ENCODE measurements at places on chromosomes 7 and 10. TPM values are rescaled to one million over a fixed set of nuclear protein-coding genes. Genes with fewer than 3 reads are reported as not detected.

GRCh38 chr7:144969787-144970186 lies 133.9 kb upstream of the TPK1 start:
- no peak for DNase-seq

DNA sequence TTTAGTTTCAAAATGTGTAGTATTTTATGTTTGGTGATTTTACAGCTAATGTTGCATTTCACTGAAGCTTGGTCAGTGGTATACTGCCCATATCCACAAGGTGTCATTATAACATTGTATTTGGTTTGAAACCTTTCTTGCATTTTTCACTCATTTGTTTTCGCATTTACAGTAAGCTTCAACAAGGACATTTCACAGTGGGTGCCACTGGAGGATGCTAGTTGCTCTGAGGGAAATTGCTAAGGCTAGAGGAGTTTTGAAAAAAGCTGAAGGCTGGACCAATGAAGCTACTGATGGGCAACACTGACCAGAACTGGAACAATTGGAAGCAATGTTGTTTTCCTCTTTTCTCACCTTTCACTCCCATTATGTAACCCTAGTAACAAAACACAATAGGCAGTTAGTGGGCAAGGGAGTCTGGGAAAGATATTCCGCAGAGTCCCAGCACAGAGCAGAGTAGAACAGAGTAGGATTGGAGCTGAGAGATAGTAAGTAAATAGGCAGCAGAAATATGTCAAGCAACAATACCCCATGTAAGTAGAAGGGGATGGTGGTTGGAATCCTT lies 23.6 kb upstream of the SRI start:
- no peak for DNase-seq

DNA sequence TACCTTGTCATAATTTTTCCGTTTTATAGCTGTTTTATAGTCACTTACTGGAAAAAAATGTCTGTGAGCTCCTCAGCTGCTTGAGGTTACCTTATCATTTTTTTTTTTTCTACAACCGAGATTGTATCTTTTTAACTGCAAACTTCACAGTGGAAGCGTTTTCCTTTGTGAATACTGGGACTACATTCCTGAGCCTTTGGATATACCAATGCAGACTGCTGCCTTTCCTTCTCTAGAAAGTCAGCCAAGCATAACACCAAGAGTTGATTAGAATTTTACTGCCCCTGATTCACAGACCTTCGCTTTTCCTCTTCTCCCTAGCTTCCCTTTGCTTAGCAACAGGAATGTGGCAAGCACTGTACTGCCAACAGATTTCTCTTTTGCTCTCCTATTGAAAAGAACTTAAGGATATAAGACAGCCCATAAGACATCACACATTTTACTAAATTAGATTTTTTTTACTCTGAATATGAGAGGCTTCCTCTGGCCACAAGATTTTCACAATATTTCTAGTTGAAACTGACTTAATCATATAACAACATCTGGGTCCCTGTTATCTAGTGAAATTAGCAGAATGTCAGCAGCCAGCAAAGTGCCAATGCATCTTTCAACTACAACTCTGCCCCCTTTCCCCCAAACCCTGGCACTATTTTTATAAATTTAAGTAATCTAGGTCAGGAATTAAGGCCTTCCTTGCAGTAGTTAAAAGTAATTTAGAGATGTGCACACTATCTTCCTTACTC lies 170.6 kb downstream of the PRKG1 start:
- DNase-seq: no peak

DNA sequence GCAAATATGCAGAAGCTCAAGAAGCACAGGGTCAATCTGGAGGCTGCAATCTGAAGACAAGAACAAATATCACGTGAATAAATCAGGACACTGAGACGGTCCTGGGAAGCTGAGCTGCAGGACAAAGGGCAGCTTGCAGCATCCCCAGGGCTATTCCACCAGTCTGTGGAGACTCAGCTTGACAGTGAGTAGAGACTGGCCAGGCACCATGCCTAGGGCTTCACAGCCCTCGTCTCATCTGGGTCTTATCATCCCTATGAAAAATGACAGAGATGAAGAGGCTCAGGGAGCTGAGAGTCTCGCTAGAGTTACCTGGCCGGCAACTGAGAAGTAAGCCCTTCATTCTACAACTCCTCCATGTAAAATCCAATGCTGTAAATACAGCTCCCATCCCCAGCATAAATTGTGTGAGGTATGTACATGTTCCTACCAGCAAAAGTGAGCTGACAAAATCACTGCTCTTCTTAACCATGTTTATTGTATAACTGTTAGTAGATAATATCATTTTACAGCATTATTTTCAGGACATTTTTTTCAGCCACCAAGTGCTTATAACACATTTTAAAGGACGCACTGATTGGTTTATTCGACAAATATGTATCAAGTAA lies 186.6 kb upstream of the IGFBP3 start:
- DNase-seq: no peak

GRCh38 chr10:66564287-66564686 lies 361.5 kb upstream of the LRRTM3 start:
- no peak for DNase-seq

DNA sequence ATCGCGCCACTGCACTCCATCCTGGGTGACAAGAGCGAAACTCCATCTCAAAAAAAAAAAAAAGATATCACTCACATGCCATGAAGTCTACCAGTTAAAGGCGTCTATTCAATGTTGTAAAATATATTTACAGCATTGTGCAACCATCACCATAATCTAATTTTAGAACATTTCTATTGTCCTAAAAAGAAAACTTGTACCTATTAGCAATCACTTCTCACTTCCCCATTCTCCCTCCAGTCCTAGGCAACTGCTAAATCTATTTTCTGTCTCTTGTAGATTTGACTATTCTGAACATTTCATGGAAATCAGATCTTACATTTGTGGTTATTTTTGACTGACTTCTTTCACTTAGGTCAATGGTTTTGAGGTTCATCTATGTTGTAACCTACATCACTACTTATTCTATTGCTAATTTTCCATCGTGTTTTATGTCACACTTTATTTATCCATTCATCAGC lies 25.2 kb upstream of the OTUD1 start:
- no peak for DNase-seq

GRCh38 chr7:150401861-150402631 lies 22.9 kb downstream of the ZNF775 start:
- DNase-seq: peak; percentile 13

GRCh38 chr7:98879198-98879978 lies 1.1 kb downstream of the TRRAP start:
- peak; percentile 34 for DNase-seq

GRCh38 chr10:102599565-102600327 lies 44.5 kb upstream of the TRIM8 start:
- DNase-seq: peak; percentile 58

GRCh38 chr10:86313621-86314041 lies 53.0 kb downstream of the GRID1 start:
- no peak for DNase-seq

- peak; percentile 73 for DNase-seq
Observed at GRCh38 chr7:134890246-134891240, 95.8 kb upstream of the AGBL3 start.

GRCh38 chr10:62017491-62017870 lies 116.0 kb downstream of the ARID5B start:
- DNase-seq: no peak

DNA sequence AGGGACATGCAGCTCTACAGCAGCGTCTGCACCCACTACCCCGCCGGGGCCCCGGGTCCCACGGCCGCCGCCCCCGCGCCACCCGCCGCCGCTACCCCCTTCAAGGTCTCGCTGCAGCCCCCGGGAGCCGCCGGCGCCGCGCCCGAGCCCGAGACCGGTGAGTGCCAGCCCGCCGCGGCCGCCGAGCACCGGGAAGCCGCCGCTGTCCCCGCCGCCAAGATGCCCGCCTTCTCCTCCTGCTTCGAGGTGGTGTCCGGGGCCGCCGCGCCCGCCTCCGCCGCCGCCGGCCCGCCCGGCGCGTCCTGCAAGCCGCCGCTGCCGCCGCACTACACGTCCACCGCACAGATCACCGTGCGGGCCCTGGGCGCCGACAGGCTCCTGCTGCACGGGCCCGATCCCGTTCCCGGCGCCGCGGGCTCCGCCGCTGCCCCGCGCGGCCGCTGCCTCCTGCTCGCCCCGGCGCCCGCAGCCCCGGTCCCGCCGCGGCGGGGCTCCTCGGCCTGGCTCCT lies 631 bp downstream of the OTUD1 start:
- DNase-seq: no peak

GRCh38 chr10:22713853-22714478 lies 412 bp downstream of the PIP4K2A start:
- peak; percentile 38 for DNase-seq

- no peak for DNase-seq
Observed at GRCh38 chr10:122290334-122290733, 19.2 kb downstream of the BTBD16 start.

GRCh38 chr10:69640196-69640980 lies 10.3 kb downstream of the FAM241B start:
- DNase-seq: no peak

- DNase-seq: no peak
Observed at GRCh38 chr7:20475756-20476155, 139.7 kb upstream of the ABCB5 start.

- no peak for DNase-seq
Observed at GRCh38 chr7:110607050-110607857, 483.7 kb upstream of the LRRN3 start.

DNA sequence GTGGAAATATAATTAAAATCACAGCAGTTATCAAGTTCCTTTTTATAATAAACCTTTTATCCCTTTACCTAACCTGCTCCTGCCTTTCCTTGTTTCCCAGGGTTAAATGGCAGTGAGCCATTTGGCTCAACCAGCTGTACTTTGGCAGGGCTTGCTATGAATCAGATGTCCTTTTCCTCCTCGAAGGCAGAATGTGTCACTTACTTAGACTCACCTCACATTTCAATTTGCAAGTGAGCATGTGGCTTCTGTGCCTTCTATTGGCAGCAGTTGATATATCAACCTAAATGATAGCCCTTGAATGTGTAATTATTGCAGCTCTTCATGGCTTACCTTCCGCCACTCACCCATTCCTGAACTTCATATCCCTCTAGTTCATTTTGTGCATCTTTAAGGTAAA lies 301.7 kb downstream of the CSTF2T start:
- DNase-seq: no peak

DNA sequence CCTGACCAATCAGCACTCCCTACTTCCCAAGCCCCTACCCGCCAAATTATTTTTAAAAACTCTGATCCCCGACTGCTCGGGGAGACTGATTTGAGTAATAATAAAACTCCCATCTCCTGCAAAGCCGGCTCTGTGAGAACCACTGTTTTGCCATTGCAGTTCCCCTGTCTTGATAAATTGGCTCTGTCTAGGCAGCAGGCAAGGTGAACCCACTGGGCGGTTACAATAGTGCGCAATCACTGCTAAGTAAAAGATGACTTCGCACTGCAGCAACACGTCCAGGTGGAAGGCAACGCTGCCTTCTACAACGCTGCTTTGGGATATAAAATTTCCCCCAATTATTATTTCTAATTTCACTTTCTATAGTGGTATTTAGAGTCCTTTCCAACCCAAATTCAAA lies 8.9 kb downstream of the SLC37A3 start:
- no peak for DNase-seq

DNA sequence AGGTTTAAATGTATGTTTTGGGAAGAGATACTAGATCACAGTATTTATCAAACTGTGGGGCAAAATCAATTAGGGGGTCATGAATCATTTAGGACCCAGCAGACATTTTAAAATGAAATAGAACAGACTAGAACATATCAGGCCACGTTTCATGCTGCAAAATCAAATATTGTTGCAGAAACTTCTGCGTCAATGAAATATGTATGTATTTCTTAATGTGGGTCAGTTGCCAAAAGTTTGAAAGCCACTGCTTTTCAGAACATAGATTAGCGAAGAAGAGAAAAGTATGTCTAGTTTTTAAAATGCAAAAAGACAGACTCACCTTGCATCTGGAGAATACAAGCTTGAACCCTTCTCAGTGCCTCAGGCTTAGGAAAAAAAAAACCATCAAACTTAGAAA lies 102.7 kb upstream of the BMPER start:
- DNase-seq: no peak

DNA sequence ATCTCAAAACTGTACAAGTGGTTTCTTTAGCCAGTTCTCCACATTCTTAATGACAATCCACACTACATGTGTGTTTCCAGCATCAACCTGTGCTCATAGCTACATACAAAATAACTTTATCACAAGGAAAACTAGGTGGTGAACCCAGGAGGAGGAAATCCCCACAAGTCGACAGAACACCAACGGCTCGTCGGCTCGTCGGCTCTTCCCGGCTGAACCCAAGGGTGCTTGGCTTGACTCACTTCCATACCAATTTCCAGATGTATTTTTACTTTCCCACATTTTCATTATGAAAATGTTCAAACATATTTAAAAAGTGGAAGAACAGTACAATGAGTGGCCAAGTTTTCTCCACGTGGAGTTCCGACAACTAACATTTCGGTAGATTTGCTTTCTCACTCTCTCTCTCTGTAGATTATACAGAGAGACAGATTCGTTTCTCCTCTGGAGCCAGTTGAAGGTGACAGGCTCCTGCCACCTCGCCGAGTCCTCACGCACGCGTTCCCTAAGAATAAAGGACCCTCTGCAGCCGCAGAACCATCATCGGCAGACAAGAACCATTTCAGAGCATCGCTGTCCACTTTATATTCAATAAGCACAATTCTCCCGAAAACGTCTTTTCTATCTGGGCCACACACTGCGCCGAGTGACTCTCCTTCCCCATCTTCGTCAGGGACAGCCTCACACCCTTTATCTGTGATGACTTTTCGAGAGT lies 53.3 kb downstream of the DIP2C start:
- DNase-seq: no peak

DNA sequence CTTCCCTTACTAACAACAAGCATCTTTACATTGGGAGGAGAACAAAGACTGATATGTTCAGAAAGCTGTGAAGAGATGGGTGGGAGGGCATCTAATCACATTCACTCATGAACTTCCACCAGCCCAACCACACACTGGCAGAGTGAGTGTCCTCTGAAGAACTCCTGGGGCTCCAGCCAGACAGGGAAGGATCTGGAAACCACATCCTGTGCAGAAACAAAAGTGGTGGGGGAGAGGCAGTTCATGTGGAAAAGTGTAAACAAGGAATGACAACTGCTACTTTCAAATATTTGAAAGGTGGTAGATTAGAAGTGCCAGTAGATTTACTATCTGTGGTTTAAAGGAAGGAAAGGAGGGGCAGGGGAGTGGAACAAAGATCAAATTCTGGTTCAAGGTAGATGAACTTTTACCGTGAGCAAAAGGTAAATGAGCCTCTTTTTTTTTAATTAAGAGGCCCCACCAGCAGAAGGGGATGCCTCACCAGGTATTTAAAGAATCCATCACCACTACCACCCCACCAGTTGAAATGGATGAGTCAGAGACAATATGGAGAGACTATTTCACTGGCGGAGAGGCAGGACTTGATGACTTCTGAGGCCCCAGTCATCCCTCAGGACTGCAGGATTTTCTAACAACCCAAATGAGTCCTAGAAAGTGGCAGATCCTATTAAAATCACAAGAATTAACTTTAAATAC lies 34.5 kb downstream of the GOT1 start:
- DNase-seq: no peak

- no peak for DNase-seq
Observed at GRCh38 chr10:89783406-89783805, 82.0 kb downstream of the KIF20B start.

- DNase-seq: no peak
Observed at GRCh38 chr7:134770676-134771075, 8.8 kb upstream of the CALD1 start.

The CALCR gene
- not detected for polyA plus RNA-seq

The SLC35G1 gene
- polyA plus RNA-seq: 1.6 TPM

The AKR1D1 gene
- not detected for polyA plus RNA-seq

The MUC12 gene
- polyA plus RNA-seq: 0.19 TPM

The MYPN gene
- 107 TPM for polyA plus RNA-seq

The GRID1 gene
- 1.7 TPM for polyA plus RNA-seq

The NKX6-2 gene
- 0.27 TPM for polyA plus RNA-seq

All from heart left ventricle (tissue), 16 donors.